ENCODE measurements at places on chromosomes 6 and 20. TPM values are rescaled to one million over a fixed set of nuclear protein-coding genes. Genes with fewer than 3 reads are reported as not detected.

The KIAA1755 gene
- 3.8 TPM for polyA plus RNA-seq

DNA sequence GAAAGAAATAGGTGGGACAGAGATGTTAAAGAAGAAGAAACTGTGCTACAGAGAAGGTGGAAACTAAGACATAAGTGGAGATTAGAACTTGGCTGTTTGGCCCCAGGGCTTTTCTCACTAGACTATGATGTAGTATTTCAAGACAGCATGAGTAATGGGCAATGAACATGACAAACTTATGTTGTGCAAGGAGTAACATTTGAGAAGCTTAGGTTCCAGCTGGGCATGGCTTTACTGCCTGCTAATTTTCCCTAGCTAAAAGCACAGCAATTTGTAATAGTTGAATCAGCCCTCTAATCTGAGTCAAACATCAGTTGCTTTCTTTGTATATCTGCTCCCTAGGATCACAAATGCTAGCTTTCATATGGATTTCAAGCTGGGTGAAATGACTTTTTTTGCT is 294.3 kb upstream of the BMP2 start:
- no peak for DNase-seq

GRCh38 chr20:3433744-3434143 is 26.3 kb upstream of the DNAAF9 start:
- no peak for DNase-seq

The PACSIN1 gene
- 0.65 TPM for polyA plus RNA-seq

- DNase-seq, result no peak
These were observed 30.5 kb upstream of the PHACTR3 start for GRCh38 chr20:59573837-59574236.

The TMEM239 gene
- polyA plus RNA-seq, result not detected

The CDSN gene
- polyA plus RNA-seq, result not detected

GRCh38 chr6:38341496-38341895 is 298.2 kb downstream of the BTBD9 start:
- no peak for DNase-seq

The NMBR gene
- polyA plus RNA-seq, result 0.32 TPM

DNA sequence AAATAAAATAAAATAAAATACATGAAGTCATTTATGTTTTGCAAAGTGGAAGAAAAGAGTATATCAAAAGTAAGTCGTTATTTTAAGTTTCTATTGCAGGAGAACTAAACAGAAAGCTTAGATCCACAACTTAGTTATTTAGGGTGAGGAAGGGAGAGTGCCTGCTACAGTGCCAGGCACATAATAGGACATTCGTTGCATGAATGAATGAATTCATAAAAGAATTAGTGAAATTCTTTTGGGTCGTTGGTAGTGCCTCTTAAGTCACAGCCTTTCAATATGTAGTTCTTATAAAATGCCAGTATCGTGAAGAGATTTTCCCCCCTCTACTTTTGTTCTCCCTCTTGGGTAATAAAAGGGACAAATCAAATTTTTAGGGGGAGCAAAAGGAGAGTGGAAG is 29.1 kb downstream of the SF3B5 start:
- DNase-seq, result no peak

Measured in left renal pelvis (tissue), 4 donors.